ENCODE measurements at places on chromosomes 16 and 17. TPM values are rescaled to one million over a fixed set of nuclear protein-coding genes. Genes with fewer than 3 reads are reported as not detected.

GPR139 gene
- total RNA-seq = not detected

CTRB2 gene
- not detected for total RNA-seq

FOXL1 gene
- not detected for total RNA-seq

ASPA gene
- not detected for total RNA-seq

SCARF1 gene
- 4.6 TPM for total RNA-seq

TNRC6C gene
- total RNA-seq = 12.4 TPM

CACNG3 gene
- under 0.01 TPM for total RNA-seq

CACNG5 gene
- total RNA-seq = not detected

METTL23 gene
- 26.3 TPM for total RNA-seq

TTLL6 gene
- total RNA-seq = not detected

Measured in mononuclear cell (primary cell).